ENCODE measurements at places on chromosomes 1 and 21.

DNA sequence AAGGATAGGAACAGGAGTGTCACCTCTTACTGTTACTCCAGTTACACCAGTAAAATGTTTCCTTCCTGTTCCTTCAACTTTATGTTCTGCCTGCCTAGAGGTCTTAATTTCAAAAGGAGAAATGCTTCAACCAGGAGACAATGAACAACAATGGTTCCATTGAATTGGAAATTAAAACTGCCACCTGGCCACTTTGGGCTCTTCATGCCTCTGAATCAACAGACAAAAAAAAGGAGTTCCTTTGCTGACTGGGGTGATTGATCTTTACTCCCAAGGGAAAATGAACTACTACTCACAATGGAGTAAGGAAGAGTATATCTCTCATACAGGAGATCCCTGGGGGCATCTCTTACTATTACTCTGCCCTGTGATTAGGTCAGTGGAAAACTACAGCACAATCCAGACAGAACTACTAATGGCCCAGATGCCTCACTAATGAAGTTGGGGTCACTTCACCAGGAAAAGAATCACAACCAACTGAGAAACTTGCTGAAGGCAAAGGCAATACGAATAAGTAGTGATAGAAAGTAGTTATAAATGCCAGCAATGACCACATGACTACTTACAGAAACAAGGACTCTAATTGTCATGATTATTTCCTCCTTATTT is 76.6 kb upstream of the PRDX6 start:
- DNase-seq: no peak

GRCh38 chr1:219659684-219660083 is 46.8 kb upstream of the ZC3H11B start:
- no peak for DNase-seq

DNA sequence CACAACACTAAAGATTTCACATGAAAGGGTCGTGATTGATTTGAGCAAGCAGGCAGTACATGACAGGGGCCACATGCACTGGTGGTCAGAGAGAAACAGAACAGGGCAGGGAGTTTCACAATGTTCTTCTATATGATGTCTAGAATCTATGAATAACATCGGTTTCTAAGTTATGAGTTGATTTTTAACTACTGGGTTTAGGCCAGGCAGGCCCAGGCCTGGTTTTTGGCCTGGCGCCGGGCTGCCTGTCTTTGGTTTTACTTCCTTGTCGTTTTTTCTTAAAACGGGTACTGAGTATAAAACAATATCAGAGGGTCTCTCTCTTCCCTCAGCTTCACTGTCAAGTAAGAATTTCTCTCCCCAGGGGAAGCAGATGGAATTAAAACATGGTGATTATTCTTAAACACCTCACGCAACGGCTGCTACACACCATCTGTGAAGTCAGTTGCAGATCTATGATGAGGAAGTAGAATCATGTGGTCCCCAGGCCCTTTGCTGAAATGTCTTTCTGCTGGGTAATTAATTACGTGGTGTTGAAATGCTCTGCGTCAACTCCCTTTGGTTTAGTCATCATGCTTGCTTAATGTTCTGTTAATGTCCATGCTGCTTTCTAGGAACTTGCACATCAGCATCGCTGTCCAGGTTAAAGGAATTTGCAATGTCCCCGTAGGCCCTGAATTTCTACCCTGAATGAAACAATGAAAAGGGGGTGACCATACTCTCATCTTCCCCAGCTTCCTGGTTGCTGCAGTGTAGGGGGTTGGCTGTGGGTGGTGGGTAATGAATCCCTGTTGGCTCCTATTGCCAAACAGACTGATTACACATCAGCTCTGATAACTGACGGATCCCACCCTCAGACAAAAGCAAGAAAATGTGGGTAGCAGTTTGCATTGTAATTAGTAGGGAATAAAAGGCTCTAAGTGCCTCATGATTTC is 70.3 kb downstream of the SERINC2 start:
- DNase-seq: no peak

DNA sequence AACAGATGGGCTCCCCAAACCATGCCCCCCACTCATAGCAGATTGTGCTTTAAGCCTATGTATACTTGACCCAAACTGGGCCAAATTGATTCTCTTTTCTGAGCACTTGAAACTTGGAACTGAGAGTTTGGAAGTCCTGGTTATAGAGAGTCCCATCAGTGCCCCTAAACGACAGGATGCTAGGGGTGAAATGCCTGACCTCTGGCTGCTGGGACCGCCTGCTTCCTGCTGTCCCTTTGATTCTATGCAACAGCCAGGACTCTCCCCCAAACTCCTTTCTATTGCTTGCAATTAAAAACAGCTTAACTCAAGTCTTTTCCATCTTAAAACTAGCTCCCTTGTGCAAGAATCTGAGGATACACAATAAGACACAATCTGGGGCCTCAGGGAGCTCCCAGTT is 4.7 kb downstream of the C1orf210 start:
- no peak for DNase-seq

DNA sequence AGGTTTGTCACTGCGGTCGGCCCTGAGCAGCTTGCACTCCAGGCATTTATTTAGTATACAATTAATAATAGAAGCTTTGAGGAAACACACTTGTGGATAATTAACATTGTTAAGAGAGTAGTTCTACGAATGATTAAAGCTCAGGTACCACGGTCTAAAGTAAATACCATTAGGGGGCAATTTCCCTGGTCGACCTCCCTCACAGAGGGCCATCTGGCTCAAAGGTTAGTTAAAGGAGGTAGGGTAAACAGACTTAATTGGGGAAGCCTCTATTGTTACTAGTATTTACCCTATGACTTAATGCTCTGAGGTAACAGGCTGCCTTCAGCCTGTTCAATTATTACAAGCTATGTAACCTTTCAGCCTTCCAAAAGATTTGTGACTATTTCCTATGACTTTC is 122.3 kb upstream of the SLC44A3 start:
- DNase-seq: peak; percentile 69

GRCh38 chr1:81424061-81424460 is 376.7 kb upstream of the ADGRL2 start:
- no peak for DNase-seq

GRCh38 chr1:182279724-182280503 is 111.7 kb downstream of the GLUL start:
- no peak for DNase-seq

DNA sequence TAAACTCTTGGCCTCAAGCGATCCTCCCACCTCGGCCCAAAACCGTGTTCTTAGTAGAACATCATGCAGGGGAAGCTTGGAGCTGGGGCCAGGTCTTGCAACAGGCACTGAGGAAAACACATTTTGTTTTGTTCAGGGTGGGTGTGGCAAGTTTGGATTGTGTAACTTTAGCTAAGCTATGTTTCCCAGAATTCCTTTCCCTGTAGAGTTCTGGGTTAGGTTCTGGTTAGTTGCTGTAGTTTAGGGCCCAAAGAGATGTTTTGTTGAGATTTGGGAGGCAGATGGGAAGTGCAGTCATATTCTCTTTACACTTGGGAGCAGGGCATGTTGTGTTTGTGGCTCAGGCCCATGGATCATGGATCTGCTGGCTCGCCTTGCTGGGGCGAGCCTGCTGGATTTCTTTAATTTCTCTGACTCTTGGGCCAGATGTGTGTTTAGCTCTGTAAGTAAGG is 24.0 kb downstream of the PLA2G5 start:
- DNase-seq: no peak

DNA sequence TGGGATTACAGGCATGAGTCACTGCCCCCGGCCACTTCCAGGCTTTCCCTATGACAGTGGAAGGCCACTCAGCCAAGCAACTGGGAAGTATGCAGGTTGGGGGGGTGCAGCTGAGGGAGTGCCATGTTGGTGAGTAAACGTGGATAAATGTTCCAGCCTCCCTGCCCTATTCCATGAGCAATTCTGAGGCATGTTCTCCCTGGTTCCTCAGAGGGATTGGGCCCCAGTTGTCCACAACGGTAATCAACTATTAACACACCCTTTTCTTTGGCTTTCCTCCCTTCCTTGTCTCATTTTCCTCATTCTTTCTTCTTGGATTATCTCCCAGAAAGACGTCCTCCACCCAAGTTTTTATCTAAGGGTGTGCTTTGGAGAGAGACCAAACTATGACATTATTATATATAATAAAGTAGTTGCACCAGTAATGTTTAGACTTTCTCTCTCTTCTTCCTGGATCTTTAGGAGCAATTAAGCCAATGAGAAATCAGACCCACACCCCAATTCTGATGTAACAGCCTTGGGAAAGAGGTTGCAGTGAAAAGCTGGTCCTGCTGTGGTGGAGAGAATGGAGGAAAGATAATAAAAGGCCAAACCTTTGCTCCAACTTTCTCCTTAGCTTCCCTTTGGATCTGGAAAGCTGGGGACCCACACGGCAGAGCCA is 6.8 kb upstream of the SLAMF9 start:
- no peak for DNase-seq

DNA sequence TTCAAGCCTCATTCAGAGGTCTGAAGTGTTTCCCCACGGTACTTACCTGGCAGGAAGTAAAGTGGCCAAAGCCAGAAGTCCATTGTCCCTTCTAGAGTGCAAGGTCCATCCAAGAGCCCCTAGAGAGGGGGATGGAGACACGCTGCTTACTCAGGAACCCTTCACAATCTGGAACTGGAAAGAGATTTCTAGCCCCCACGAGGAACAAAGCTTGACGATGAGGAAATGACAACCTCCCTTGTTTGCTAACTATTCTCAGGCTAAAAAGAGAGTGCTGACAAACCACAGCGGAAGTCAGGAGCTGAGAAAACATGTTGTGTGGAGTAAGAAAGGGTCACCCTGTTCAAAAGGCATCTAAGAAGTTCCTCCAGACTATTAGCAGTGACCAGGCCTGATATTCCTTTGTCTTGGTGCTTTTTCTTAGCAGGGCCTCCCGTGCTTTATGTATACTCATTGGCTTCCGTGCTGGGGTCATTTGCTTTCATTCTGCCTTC is at the start of gene FCMR:
FCMR (minus strand) TSS at position 170 of the 494 bp plus-strand sequence; CDS start at position 83, 87 bp downstream.
- DNase-seq: no peak

Measured in NCI-H1436 (cell line).